Stomach (tissue), 19 donors: ENCODE measurements at places on chromosomes 1 and 21. TPM values are rescaled to one million over a fixed set of nuclear protein-coding genes. Genes with fewer than 3 reads are reported as not detected.

- no peak overlapping the region for H3K27ac ChIP-seq
- no peaks in the 10 kb centered on the region for H3K36me3 ChIP-seq
- peaks cover 8% of the 10 kb centered on the region for H3K27me3 ChIP-seq
- no peak for DNase-seq
These were observed 22.1 kb downstream of the TP73 start for GRCh38 chr1:3674100-3675094.

- DNase-seq: no peak
- no peak overlapping the region for H3K4me3 ChIP-seq
- peaks cover 7% of the 10 kb centered on the region for H3K36me3 ChIP-seq
- no peaks in the 10 kb centered on the region for H3K27me3 ChIP-seq
These were observed 70.2 kb downstream of the COP1 start for GRCh38 chr1:176136891-176137290.

DNA sequence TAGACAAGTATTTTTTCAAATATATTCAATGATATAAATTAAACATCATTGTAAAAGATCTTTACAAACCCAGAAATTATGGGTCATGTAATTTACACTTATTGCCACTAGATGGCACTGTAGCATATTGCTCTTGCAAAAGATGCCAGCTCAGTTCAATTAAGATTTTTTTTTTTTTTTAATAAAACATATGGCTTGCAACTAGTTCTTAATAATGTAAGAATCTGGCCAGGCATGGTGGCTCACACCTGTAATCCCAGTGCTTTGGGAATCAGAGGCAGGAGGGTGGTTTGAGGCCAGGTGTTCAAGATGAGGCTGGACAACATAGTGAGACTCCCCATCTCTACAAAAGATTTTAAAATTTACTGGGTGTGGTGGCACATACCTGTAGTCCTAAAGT lies 49.4 kb upstream of the DESI2 start:
- no peak for DNase-seq
- H3K4me3 ChIP-seq: no peak overlapping the region
- no peaks in the 10 kb centered on the region for H3K4me1 ChIP-seq
- no peak overlapping the region for H3K27ac ChIP-seq
- no peaks in the 10 kb centered on the region for H3K27me3 ChIP-seq

- H3K4me1 ChIP-seq: peaks cover 5% of the 10 kb centered on the region
- no peak overlapping the region for H3K27ac ChIP-seq
- H3K4me3 ChIP-seq: no peak overlapping the region
These were observed 76.8 kb upstream of the AKT3 start for GRCh38 chr1:243926803-243927245.

DNA sequence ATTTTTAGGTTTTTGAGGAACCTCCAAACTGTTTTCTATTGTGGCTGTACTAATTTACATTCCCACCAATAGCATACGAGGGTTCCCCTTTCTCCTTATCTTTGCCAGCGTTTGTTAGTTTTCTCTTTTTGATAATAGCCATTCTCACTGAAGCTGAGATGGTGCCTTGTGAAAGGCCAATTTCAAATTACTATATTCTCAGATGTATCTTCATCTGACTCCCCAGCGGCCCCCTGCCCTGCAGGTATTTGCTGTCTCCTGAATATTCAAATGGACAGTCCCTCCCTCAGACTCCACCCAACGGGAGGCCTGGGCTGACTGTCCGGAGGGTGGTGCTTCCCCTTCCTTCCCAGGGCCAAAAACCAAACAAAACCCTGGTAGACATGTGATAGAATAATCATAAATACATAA lies 33.5 kb upstream of the TARBP1 start:
- no peaks in the 10 kb centered on the region for H3K36me3 ChIP-seq
- no peak overlapping the region for H3K4me3 ChIP-seq
- DNase-seq: no peak

Gene SEC16B
- 16.1 TPM for total RNA-seq

Gene RCAN1
- 32.1 TPM for total RNA-seq

Gene CR1L
- total RNA-seq: 1.7 TPM

Gene LYPD8
- 48.4 TPM for total RNA-seq
